Thoracic aorta (tissue), 2 donors: ENCODE measurements at places on chromosomes 2 and 18. TPM values are rescaled to one million over a fixed set of nuclear protein-coding genes. Genes with fewer than 3 reads are reported as not detected.

- no peak for DNase-seq
Observed at GRCh38 chr2:201654616-201655384, 11.5 kb upstream of the TMEM237 start.

DNA sequence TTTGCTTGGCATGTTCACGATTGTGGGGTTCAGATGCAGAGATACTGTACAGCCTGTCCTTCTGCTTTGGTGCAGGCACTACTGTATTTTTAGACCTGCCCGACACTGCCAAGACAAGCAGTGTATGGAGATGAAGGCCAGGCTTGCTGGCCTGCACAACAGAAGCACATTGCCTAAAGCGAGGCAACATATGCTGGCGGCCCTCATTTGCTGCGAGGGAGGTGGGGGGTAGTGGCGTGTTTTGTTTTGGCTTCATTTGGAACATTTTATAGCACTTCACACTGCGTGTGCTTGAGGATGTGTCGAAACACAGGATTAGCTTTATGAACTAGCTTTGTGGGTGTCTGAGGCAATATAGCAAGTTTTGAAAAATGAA, 27.0 kb downstream of the TMEM182 start:
- DNase-seq, result no peak

DNA sequence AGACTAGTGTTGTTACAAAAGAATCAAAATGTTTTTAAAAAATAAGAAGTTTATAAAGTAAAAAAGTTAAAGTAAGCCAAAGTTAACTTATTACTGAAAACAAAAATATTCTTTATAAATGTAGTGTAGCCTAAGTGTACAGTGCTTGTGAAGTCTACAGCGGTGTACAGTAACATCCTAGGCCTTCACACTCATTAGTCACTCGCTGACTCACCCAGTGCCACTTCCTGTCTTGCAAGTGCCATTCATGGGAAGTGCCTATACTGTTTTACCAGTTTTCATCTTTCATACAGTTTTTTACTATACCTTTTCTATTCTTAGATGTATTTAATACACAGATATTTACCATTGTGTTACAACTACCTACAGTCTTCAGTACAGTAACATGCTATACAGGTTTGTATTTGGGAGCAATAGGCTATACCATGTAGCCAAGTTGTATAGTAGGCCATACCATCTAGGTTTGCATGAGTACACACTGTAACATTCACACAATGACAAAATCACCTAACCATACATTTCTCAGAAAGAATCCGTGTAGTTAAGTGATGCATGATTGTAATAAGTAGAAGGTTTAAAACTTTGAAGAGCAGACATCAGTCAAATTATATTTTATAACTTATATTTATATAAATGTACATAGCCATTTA, 13.4 kb downstream of the SERPINB7 start:
- DNase-seq, result no peak

GRCh38 chr18:44682201-44682870, 1.6 kb downstream of the SETBP1 start:
- no peak for DNase-seq

- no peak for DNase-seq
Observed at GRCh38 chr2:162258686-162259085, 15.4 kb upstream of the FAP start.

- DNase-seq, result no peak
Observed at GRCh38 chr18:76708071-76708721, 114.2 kb upstream of the ZNF236 start.

C18orf32 gene
- total RNA-seq, result 31.5 TPM

SPIRE1 gene
- 39.6 TPM for total RNA-seq

TMEM169 gene
- total RNA-seq, result not detected

TCF7L1 gene
- 8.8 TPM for total RNA-seq
